ENCODE measurements at places on chromosomes 11 and 22.

DNA sequence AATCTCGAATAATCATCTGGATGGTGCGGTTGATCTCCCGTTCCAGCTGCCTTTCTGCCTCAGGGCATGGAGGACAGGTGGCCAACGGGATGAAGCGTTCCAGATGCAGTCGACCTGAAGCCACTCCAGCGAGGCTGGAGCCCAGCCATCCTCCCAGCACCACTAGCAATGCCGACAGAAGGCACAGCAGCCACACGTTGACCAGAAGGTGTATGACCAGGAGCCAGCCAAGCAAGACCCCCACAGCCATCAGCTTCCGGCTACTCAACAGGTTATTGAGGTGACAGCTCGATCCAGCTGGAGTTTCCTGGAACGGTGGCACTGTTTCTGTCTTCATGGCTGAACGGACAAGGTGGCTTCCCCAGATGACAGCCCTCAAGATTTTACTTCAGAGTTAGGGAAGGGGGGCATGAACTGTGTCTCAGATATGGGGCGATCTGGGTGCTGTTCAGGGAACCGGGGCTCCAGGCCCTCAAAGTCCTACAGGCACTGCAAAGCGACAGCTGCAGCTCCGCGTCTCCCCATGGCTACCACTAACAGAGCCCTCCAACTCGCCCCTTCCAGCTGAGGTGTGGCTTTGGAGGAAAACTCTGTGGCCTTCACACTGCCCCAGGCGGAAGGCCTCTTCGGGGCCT, 559 bp downstream of the SNX19 start:
- DNase-seq, result no peak

DNA sequence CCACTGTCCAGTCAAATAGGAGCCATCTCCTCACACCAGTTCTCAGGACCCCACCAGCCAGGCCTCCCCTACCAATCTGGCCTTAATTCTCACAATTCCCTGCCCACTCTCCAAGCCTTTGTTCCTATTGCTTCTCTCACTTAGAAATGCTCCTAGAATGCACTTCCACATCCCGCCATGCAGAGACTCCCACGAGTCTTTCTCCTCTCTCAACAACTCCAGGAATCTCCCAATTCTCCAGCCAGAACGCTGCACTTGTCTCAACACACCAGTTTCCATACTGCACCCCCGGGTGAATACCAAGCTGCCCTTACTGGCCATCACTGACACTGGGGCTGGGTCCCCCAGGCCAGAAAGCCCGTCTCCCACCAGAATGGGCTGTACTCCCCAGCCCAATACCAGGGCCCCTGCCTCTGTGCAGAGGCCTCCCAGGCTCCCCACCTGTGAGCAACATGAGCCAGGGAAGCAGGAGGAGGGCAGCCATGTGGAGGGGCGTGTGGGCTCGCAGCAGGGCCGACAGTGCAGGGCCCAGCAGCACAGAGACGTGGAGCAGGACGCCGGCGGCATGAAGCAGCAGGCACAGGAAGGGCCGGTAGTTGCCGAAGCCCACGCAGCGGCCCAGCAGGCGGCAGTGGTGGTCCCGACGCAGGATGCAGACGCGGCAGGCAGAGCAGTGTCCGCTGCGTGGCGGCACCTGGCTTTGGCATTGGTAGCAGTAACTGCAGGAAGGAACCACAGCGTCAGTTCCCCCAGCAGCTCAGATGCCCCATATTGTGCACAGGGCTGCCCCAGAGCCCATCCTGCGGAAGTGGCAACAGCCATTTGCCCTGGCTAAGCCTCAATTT, 2.4 kb downstream of the ZDHHC24 start:
- DNase-seq, result peak; percentile 36

GRCh38 chr22:39967996-39968972, 8.1 kb downstream of the TMA7B start:
- no peak for DNase-seq

GRCh38 chr11:114099392-114100178, 40.1 kb downstream of the ZBTB16 start:
- no peak for DNase-seq

- no peak for DNase-seq
Observed at GRCh38 chr11:126956635-126957034, 43.9 kb downstream of the KIRREL3 start.

- no peak for DNase-seq
Observed at GRCh38 chr11:115161876-115162275, 342.3 kb downstream of the CADM1 start.
